ENCODE measurements at places on chromosomes 2 and 18.

- DNase-seq: no peak
Observed at GRCh38 chr2:196479350-196479749, 160.2 kb upstream of the CCDC150 start.

GRCh38 chr2:208062961-208063360, 37.6 kb upstream of the PLEKHM3 start:
- DNase-seq: no peak

- DNase-seq: no peak
Observed at GRCh38 chr2:176508374-176508773, 239.1 kb downstream of the MTX2 start.

DNA sequence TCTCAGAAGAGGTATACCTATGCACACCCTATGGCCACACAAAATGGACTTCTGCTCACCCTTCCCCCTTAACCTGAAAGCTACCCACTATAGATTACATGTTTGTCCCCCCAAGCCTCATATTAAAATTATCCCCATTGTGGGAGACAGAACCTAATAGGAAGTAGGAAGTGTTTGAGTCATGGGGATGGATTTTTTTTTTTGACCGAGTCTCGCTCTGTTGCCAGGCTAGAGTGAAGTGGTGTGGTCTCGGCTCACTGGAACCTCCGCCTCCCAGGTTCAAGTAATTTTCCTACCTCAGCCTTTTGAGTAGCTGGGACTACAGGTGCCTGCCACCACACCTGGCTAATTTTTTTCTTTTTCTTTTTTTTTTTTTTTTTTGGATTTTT, 98.6 kb downstream of the MREG start:
- DNase-seq: no peak

- DNase-seq: no peak
Observed at GRCh38 chr18:67783196-67783946, 266.9 kb upstream of the DSEL start.

DNA sequence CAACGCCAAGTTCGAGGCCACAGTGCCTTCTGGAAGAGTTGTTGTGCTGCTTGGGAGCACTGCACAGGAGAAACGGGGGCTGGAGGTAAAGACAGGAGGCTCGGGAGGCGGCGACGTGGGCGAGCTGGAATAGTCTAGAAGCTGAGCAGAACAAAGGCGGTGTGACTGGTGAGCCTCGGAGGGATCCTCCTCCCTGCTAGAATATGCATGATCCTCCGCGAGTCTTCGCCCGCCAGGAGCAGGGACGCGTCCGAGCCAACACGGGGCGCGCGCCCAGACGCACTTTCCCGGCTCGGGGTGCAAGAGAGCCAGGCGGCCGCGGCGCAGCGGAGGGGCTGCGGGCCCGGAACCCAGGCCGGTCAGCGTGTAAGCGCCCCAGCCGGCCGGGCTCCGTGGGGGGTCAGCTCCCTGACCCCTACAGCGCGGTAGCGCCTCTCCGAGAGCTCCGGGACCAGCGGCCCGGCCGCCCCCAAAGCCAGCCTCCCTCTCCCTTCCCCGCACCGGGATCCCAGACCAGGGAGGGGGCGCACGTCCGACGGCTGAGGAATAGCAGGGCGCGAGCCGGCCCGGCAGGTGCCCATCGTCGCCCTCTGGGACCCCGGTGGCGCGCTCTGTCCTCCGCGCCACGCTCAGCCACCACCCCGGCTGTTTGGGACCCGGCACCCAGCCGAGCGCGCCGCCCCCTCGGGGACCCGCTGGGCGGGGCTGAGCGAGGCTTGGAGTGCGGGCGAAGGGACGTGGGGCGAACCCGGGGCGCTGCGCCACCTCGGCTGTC, 62.5 kb downstream of the GNAL start:
- DNase-seq: no peak

GRCh38 chr2:36809069-36809445, 112.5 kb downstream of the VIT start:
- no peak for DNase-seq

DNA sequence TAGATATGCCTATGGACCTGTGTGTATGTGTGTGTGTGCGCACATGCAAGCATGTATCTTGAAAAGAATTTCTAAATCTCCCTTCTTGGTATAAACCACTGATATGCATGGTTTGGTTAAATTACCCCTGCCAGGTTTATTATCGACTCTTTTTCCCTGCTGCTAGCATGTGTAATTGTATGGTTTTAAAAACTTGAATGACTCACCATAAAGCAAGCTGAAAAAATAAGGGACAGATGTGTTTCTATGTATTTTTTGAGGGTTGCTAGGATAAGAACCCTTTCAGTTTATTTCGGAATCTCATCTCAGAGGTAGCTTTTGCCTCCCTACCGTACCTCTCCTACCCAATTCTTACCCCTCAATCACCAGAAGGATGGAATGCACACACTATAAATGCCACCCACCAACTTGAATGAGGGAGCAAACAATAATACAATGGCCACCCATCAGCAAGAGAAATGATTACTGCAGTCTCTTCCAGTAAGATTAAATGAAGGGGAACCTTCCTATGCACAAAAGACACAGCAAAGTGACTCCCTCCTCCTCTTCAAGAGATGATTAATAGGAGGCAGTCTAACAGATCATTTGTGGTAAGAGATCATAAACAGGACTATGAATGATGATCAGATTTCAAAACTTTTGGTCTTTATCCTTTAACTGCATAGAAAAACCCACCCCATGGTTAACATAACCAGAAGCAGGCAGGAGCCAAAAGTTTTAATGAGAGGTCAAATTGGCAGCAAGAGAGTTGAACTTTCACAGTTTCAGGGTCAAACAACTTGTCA, 357.2 kb downstream of the SATB2 start:
- no peak for DNase-seq

GRCh38 chr2:73987109-73987947, 2.6 kb downstream of the TET3 start:
- DNase-seq: no peak

DNA sequence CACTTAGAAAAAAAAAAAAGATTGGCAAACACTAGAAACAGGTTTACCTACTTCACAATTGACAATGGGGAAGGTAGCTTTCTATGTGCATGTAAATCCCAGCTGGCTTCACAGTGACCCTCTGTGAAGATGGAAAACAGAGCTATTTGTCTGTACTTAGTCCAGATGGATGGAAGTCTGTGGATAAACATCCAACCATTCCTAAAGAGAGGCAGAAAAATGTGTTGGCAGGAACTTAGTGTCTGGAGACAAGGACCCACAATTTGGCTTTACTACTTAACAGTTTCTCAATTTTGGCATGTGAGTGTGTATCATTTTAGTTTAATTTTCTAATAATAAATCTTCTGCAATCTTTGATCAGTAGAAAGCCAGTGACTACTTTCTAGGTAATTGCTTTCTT, 154.4 kb downstream of the RAD51AP2 start:
- no peak for DNase-seq
